NCI-H187 treated with DMSO at 0.1 percent for 48 hours (cell line): ENCODE measurements at places on chromosomes 2 and 18.

DNA sequence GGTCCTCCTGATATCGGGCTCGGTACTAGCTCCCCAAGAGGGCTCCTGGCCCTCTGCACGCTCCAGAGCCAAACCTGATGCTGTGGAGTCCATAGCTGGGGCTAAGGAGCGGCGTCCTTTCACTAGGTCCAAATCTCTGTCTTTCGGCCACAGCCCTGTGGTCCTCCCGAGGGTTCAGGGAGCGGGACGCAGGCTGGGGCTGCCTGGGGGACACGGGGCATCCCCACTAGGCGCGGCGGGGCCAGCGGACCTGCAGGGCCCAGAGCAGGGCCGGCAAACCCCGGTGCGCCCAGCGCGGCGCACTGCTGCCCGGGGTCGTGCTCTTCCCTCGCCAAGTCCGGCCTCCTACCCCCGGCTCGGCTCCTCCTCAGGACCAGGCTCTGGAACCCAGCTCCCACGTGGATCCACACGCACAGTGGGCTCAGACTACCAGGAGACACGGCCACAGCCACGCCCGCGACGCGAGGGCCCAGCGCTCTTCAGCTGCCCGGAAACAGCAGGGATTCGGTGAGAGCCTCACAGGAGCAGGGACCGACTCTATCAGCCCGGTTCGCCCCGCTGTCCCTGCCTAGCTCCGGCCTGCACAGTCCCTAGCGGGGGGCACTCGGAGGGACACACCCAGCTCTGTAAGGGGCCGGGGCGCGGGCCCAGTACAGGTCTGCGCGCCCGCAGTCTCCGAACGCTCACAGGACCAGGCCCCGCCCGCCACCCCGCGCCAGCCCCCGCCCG, 593 bp downstream of the ZNF514 start:
- DNase-seq, result no peak

DNA sequence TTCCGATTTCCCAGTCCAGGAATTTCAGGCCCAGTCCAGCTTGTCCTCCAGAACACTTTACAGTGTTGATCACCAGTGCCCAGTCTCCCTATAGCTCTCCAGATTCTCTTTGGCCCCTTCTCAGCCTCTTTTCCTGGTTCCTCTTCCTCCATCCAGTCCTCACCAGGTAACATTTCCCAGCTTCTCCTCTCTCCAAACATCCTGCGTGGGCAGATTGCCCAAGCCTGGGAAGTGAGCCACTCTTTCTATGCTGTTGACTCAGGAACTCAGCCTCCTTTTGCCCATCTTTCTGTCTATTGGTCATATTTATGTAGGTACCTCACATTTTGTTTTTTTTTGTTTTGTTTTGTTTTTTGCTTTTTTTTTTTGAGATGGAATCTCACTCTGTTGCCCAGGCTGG, 109.4 kb downstream of the LYPD1 start:
- no peak for DNase-seq

DNA sequence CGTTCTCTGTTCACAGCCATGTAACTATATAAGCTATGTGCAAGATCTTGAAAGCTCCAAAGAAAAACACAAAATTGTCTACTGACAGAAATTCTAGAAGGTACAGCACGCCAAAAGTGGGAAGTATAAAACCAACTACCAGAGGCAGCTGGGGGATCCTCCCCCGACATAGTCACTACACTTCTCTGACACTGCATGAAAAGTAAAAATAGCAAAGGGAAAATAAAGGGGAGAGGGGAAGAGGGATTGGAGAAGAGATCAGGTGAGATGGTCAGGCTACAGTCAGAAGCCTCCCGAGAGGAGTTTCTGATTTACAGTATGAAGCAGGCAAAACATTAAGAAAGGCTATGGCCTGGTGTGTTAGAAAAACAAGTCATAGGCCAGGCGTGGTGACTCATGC, 39.8 kb upstream of the PCBP1 start:
- DNase-seq, result no peak

DNA sequence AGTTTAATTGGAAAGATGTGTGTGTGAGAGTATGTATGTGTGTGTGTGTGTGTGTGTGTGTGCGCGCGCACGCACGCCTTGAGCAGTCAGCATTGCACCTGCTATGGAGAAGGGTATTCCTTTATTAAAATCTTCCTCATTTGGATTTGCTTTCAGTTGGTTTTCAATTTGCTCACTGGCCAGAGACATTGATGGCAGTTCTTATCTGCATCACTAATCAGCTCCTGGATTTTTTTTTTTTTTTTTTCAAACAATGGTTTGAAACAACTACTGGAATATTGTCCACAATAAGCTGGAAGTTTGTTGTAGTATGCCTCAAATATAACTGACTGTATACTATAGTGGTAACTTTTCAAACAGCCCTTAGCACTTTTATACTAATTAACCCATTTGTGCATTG, 48.0 kb downstream of the FEZ2 start:
- DNase-seq, result no peak

- no peak for DNase-seq
Measured at GRCh38 chr2:237904831-237905599, 45.6 kb downstream of the RAMP1 start.

DNA sequence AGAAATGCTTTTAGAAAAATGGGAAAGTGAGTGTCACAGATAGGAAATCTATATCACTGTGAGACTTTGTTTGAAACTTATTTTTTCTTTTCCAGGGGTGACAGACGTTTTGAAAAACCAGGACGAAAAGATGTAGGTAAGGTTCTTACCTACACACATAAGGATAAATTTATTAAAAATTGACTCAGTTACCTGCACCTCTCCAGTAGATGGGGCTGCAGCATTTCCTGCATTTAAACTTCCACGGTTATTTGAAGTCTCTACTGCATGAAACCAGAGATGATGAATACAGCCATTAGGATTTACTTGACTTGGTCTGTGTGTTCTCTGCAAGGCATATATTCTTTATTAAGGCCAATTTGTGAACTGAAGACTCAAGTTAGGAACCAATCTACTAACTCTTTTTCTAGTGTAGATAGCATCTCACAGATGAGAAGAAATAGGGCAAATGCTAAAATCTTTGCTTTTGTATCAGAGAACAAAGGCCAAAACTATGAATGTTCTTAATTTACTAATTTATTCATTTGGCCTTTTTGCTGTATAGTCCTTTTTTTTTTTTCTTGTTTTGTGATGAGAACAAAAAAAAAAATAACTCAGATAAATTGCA, 15.0 kb downstream of the KCNJ13 start:
- DNase-seq, result no peak

DNA sequence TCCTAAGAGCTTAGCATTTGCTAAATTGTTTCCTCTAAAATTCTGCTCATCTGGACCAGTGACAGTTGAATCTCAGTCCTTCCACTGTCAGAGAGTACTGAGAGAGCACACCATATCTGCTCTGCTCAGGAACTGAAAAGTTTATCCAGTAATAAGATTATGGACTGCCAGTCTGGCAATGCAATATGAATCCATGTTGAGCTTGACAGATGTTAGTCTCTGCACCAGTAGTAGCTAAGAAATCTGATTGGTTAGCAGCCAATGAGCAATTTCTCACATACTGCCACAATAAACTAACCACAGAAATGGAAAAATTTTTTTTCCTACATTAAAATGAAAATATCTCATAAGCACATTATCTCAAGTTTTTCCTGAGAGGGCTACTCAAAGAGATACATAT, 2.3 kb downstream of the PRKD3 start:
- DNase-seq, result no peak

GRCh38 chr2:241862775-241863535, 4.3 kb upstream of the PDCD1 start:
- DNase-seq, result no peak

GRCh38 chr2:151032741-151033191, 228.9 kb downstream of the RBM43 start:
- DNase-seq, result no peak

DNA sequence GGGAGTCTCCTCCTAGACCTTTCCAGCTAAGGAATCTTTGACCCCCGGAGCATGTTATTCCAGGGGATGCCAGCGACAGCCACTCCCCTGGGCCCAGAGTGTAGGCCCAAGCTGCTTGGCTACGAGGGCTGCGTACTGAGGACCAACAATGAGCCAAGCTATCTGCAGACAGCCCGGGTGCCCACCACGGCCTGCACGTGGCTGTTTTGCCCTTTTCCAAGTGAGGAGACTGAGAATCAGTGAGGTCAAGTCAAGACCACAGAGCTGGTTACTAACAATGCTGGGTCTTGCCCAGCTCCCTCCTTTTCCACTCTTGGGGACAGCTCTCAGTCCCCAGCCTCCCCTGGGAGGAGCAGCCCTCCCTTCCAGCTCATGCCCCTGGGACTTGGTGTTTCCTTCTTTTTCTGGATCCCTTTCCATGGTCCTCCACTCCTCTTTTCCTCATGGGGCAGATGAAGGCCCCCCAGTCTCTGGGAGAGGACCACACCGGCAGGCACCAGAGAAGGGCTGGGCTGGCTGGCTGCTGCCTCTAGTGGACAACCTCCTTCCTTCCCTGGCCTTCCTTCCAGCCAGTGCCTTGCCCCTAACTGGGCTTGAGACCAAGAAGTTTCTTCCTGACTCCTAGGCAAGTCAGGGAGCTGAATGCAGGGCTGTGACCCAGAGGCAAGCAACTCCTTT, 550 bp upstream of the MALL start:
- no peak for DNase-seq

GRCh38 chr2:105324101-105324500, 5.4 kb downstream of the TGFBRAP1 start:
- no peak for DNase-seq

GRCh38 chr2:172600557-172601008, 44.7 kb downstream of the PDK1 start:
- DNase-seq, result no peak

DNA sequence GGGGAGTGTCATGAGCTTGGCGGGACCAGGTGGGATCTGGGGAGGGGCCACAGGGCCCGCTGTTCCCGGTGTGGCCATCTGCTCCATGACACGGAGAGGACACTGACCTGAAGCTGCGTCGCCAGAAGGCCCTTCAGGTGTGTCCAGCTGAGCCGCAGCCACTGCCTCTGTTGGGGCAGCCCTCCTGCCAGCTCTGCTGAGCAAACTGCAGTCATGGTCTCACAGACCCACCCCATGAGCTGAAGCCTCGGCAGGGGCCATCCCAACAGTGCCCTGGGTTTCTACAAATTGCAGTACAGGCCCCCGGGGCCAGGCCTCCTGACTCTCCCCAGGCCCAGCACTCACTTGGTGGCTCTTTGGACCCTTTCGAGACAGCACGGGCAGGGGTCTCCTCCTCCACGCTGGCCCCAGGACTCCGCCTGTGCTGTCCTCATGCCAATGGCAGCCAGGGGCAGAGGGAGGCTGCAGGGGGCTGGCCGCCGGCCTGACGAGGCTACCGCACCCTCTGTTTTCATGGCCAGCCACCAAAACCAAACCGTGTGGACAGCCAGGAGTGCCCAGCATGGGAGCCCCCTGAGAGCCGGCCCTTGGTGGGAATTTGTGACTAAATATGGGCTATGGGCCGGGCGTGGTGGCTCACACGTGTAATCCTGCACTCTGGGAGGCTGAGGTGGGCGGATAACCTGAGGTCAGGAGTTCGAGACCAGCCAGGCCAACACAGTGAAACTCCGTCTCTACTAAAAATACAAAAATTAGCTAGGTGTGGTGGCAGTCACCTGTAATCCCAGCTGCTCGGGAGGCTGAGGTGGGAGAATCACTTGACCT, 175.2 kb upstream of the SALL3 start:
- DNase-seq, result no peak

DNA sequence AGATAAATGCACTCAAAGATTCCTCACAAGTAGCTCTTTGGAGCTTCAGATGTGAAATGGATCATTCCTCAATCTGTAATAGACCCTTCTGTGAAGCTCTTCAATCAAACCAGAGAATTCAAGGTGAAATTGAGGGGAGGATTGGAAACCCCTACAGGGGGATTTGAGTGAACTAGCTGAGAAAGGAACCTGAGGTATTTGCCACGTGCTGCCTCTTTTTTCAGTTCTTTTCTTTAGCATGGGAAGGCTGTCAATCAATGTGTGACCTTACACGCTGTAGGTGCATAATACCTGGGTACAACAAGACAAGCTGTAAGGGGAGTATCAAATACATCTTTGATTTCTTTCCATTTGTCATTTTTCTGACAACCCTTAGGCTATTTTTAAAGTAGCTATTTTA, 46.5 kb upstream of the ZEB2 start:
- no peak for DNase-seq

- DNase-seq, result no peak
Measured at GRCh38 chr2:1751767-1752725, 7.7 kb upstream of the PXDN start.

GRCh38 chr2:19809206-19809605, 92.6 kb downstream of the TTC32 start:
- DNase-seq, result no peak

GRCh38 chr2:127164761-127165538, 55.1 kb downstream of the CYP27C1 start:
- no peak for DNase-seq

- no peak for DNase-seq
Measured at GRCh38 chr2:112887964-112888749, 22.8 kb upstream of the IL37 start.

- DNase-seq, result no peak
Measured at GRCh38 chr2:8855010-8855409, 17.6 kb upstream of the KIDINS220 start.

DNA sequence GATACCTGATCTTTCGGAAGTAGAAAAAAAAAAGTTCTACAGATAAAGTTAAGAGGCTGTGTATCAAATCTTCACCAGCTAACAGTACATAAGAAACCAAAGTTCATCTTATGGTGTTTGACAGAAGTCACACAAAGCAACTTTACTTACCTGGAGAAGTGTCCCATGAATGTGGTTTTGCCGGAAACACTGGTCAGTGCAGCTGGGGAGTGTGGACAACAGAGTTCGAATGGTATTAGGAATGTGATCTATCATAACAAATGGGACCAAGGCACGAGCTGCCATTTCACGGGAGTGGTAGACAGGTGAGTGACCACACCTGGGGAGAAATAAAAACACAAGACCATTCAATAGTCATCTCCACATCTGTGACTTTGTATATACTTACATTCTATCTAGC, 171.4 kb upstream of the ZFP36L2 start:
- no peak for DNase-seq

- DNase-seq, result no peak
Measured at GRCh38 chr2:137187216-137187615, 421.9 kb downstream of the THSD7B start.

GRCh38 chr18:10052871-10053270, 139.1 kb downstream of the VAPA start:
- no peak for DNase-seq

DNA sequence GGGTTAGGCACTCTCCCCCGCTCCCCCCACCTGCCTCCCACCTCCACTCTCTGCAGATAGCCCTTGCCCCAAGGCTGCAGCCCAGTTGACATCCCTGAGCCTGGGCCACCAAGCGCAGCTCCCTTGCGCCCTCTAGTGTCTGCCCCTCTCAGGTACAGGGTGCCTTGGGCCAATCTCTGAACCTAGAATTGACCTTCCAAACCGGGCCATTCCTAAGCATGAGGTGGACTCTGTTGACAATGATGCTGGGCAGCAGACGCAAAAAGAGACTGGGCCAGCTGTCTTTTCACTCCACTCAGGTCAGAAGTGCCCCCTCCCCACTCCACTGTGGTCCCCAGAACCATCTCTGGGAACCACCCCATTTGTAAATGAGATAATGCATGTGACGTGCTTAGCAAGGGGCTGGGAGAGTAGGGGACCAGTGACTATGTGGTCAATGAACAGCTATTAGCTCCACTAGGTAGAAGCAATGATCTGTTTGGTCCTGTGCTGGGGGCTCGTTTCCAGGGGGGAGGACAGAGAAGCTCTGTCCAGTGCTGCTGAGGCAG, 43.3 kb upstream of the PLB1 start:
- no peak for DNase-seq
